ENCODE measurements at places on chromosomes 3 and 15. TPM values are rescaled to one million over a fixed set of nuclear protein-coding genes. Genes with fewer than 3 reads are reported as not detected.
A peak's percentile ranks its signal among the peaks of the same experiment; 100 is the strongest.

DNA sequence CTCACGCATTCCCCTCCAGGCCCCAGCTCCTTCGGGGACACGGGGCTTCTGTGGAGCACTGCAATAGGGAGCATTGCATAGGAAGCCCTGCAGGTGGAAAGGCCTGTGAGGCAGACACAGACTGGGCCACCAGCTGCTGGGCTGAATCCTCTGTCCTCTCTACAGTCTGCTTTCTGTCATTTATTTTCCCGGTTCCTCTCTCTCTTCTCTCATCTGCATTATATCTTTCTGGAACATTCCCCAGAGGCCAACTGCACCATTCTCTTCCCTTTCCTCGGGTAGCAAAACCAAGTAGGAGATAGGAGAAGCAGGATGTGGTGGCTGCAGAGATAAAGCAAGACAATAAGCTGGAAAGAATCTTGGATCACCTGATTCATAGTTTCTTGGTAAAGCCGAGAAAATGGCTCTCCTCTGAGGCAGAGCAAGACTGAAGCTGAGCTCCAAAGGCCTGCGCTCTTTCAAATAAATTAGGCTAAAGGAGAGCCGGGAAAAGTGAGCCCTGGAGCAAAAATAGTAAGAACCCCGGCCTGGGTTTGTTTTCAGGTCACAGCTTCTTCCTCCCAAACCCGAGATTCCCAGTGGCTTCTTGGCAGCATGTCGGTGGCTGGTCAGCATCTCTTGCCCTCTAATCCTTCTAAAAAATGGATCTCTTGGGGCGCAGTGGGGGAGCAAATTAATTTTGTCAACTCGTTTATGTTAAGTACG, 5.3 kb downstream of the TM4SF4 start:
- peak; percentile 34 for DNase-seq

The SLC9C1 gene
- total RNA-seq, result not detected

GRCh38 chr15:85793641-85794597, 806 bp downstream of the KLHL25 start:
- DNase-seq, result peak; percentile 27

DNA sequence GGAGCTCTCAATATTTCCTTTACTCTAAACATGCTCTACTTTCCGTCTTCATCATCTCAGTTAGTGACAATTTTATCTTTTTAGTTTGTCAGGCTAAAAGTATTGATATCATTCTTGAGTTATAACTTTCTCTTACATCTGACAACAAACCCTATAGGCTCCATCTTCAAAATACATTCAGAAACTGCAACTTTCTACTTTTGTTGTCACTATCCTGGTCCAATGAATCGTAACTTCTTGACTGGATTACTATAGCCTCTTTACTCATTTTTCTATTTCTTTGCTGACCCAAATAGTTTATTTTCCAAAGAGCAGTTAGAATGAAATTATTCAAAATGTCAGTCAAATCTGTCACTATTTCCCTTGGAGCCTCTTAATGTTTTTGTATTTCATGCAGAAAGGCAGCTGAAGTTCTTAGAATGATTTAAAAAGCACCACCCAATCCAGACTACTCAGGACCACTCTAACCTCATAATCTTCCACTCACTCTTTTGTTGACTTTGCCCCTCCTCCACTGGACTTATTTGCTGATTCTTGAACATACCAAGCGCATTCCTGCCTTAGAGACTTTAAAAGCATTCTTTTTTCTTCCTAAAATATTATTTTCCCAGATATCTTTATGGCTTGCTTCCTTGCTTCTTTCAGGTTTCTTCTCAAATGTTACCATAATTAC, 119.9 kb upstream of the CBLB start:
- DNase-seq, result no peak

The BNC1 gene
- 8.8 TPM for total RNA-seq

The KY gene
- total RNA-seq, result not detected

- peak; percentile 97 for DNase-seq
These were observed 30.1 kb downstream of the PLOD2 start for GRCh38 chr3:146130881-146131371.

GRCh38 chr15:78873793-78874765, 1.4 kb downstream of the MORF4L1 start:
- peak; percentile 16 for DNase-seq

Measured in RPMI7951 (cell line).